ENCODE measurements at places on chromosomes 7 and 10.

GRCh38 chr7:70953796-70954195 lies 178.1 kb upstream of the GALNT17 start:
- no peak for DNase-seq

- DNase-seq = no peak
Observed at GRCh38 chr7:1691096-1691495, 21.0 kb downstream of the ELFN1 start.

- no peak for DNase-seq
Observed at GRCh38 chr10:116744163-116744753, 1.9 kb upstream of the HSPA12A start.

GRCh38 chr10:78696791-78697395 lies 371.9 kb upstream of the ZMIZ1 start:
- DNase-seq = no peak

DNA sequence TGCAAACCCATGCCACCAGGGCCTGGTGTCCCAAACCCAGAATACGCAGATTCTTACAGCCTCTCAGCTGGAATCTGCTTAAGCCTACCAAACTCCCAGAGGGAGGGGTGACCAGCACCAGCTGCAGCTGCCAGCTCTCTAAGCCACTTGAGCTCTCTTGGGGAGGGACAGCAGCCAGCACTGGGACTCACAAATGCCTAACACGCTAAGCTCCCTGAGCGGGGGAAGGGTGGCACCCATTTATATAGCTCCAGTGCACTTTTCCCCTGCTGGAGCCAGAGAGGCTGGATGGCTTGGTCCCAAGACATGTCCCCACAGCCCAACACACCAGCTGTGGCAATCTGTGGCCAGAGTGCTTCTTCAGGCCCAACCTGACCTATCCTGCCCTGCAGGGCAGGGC lies 326.8 kb upstream of the NRG3 start:
- no peak for DNase-seq

GRCh38 chr7:29955799-29956486 lies 33.7 kb downstream of the SCRN1 start:
- no peak for DNase-seq

DNA sequence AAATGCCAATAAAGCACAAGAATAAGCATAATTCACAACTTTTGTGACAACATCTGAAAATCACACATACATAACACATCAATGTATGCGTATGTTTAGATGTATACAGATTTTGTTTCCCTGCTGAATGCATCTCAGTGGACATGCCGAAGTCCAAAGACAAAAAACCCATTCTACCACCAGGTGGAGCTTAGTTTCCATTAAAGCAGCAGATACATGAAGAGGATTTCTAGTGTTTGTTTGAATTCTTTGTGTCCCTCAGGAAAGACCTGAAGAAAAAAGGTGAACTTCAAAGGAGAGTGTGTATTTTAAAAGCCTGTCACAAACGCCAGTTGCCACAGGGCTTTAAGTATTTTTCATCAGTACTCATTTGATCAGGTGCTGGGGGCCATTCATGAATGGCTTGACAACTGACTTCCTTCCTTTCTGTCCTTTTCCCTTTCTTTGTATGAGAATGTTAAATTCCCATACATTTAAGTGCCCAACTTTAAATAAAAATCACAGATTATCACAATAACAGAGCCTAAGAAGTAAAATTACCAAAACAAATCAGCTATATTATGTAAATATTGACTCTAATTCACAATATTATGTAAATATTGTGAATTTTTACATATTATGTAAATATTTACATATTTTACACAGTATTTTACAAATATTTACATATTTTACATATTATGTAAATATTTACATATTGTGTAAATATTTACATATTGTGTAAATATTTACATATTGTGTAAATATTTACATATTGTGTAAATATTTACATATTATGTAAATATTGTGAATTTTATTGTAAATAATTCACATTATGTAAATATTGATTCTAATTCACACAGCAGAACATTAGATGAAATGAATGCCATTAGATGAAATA lies 343.0 kb downstream of the CRPPA start:
- DNase-seq = peak; percentile 75

- DNase-seq = peak; percentile 99
Observed at GRCh38 chr7:16989811-16990413, 108.1 kb upstream of the AGR3 start.

DNA sequence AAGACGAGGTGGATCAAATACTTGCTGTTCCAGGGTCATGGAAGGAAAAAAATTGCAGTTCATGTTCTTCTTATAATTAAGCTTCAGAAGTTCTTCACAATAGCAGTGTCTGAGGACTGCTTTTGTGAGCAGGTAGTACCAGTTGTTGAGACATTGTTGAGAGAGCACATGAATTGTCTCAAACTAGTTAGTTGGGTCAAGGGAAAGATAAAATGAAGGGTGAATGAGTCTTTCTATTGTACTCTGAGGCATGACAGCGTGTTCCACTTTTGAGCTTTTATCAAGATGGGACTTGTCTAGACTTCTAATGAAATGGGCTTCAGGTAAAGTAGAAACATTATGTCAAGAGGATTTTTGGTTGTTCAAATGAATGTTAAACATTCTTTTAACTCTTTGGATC lies 26.0 kb downstream of the KAT6B start:
- DNase-seq = peak; percentile 27

DNA sequence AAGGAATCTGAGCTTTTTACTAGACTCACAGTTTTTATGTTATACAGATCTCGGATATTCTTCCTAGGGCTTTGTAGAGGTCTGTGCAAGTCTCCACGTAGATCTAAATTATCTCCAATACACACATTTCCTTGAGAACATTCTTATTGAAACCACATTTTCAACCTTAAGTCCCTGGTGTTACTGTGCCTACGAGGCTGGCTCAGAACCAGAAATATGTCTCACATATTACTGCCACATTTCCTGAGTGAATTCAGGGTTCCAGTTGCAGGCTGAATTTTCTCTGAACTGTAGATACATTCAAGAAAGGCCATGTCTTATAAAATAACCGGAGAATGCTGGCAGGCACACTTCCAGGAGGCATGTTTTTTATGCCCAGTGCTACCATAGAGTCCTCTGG lies 46.5 kb downstream of the INHBA start:
- no peak for DNase-seq

DNA sequence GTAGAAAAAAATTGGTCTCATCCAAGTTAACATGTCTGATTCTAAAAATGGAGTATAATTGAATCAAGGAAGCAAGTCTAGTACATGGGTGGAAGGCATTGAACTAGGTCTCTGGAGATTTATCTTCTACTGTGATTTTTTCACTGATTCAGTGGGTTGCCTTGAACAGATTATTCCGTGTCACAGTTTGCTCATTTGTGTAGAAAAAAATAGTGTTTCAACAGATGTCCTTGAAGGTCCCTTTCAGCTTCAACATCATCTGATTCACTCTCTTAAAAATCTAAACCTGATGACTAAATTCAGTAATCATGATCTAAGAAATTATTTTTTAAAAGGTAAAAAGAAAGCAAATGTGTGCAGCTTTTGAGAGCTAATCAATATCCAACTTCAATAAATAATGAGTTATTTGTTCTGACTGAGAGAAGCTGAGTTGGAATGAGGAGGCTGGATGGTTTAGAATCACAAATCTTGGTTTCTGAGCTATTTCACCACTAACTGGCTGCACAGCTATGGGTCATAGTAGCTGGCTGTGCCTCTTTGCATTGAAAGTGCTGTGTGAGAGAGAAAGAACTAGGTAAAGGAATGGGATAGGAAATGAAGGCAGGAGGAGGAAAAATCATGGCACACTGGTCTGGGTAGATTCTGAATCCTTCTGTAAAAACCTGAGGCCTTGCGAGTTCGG lies 221.5 kb upstream of the MDFIC start:
- no peak for DNase-seq

DNA sequence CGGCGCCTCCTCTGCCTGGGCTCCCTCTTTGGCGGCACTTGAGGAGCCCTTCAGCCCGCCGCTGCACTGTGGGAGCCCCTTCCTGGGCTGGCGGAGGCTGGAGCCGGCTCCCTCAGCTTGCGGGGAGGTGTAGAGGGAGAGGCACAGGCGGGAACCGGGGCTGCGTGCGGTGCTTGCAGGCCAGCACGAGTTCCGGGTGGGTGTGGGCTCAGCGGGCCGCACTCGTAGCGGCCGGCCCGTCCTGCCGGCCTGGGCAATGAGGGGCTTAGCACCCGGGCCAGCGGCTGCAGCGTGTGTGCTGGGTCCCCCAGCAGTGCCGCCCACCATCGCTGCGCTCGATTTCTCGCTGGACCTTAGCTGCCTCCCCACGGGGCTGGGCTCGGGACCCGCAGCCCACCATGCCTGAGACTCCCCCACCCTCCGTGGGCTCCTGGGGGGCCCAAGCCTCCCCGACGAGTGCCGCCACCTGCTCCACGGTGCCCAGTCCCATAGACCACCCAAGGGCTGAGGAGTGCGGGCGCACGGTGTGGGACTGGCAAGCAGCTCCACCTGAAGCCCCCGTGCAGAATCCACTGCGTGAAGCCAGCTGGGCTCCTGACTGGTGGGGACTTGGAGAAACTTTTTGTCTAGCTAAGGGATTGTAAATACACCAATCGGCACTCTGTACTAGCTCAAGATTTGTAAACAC lies 73.8 kb upstream of the KMT2E start:
- DNase-seq = no peak

DNA sequence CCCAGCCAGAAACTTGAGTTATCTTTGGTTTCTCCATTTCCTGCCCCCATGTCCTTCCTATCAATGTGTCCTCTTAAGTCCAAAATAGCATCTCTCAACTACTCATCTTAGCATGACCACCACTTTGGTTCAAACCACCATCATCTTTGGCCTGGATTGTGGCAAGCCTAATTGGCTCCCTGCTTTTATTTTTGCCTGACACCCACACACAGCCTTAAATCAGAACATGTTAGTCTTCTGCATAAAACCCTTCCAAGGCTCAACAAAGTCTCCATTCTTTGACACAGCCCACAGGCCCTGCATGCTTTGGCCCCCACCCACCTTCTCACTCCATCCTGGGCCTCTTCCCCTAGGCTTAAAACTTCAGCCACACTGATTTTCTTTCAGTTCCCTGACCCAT lies 2.0 kb upstream of the TSPAN14 start:
- DNase-seq = no peak

DNA sequence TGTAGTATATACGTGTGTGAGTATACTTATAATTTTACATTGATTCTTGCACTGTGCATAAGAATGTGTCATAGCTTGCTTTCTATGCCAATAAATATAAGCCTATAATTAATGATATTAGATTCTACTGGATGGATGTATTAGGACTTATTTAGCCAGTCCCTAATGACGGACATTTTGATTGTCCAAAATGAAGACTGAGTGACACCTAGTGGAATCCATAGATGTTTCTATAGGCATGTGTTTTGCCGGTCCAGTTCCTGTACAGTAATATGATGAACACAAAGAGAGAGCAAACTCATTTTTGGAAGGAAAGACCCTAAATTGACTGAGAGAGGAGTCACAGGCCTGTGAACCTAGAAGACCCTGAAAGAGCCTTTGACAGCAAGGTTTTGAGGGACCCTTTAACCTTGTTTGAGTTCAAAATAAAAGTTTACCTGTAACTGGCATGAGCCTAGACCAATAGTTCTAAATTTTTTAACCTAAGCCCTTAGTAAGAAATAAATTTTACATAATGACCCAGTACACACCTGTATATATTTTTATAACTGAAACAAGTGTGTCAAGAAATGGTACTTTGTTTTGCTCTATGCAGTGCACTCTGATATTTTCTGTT lies 42.4 kb upstream of the AGBL3 start:
- peak; percentile 42 for DNase-seq

DNA sequence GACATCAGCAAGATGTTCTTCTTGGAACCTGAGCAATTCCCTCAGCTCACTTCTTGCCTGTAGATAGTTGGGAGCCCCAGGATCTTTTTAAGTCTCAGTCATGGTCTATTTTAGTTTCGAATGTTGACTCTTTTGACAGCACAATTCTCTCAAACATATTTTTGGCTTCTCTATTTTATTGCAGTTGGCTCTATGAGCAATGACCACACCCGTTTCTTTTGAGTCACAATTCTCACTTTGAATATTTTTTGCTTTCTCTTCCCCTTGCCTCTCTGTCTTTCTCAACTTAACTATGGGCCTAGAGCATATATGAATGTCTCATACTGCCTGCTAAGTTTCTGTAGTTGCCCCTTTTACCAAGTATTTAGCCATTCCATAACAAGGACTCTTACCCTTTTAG lies 222.8 kb downstream of the PTN start:
- no peak for DNase-seq

DNA sequence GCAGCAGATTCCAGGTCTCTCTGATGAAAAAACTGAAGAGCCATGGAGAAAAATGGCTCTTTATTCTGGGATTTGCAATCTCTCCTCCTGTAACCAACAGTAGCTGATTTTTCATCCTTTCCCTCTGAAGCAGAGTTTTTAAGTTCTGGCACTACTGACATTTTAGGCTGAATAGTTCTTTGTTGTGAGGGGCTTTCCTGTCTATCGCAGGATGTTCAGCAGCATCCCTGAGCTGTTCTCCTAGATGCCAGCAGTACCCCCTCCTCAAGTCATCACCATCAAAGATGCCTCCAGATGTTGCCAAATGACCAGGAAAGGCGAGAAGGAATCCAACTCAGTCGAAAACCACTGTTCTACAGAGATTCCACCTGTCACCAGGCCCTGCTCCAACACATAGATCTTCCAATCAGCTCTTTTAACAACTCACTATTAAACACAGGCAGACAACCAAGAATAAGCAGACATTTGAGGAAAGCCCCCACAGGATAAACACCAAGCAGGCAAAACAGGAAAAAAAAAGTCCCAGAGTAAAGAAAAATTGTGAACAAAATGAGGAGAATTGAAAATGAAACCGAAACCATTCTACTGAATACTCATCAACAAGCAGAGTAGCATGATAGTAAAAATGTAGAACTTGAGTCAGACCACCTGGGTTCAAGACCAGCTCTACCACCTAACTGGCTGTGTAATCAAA lies 124.8 kb downstream of the MPP7 start:
- DNase-seq = no peak

GRCh38 chr7:127755521-127755920 lies 103.5 kb downstream of the SND1 start:
- no peak for DNase-seq

DNA sequence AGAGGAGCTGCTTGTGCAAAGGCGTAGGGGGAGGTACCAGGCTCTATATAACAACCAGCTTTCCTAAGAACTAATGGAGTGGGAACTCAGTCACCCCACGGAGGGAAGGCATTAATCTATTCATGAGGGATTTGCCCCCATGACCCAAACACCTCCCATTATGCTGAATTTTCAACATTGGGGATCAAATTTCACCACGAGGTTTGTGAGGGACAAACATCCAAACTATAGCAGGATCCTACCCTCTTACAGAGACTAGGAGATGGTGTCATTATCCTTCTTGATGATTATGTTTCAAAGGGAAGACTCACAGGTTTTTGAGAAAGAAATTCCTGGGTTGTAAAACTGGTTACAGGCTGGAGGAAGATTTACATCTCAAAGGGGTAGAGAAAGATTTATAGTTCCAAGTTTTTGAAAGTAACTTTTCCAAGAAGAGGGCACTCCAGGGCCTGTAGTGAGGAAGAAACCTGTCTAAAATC lies 295.0 kb upstream of the DKK1 start:
- DNase-seq = no peak

GRCh38 chr7:137625197-137625596 lies 221.6 kb downstream of the DGKI start:
- peak; percentile 15 for DNase-seq

Measured in MCF 10A (cell line).